ENCODE measurements at places on chromosomes 11 and 22.

GRCh38 chr22:17783312-17783711, 9.0 kb upstream of the BID start:
- no peak overlapping the region for H3K4me3 ChIP-seq
- H3K27ac ChIP-seq = no peak overlapping the region
- DNase-seq = no peak
- no peaks in the 10 kb centered on the region for H3K4me1 ChIP-seq

DNA sequence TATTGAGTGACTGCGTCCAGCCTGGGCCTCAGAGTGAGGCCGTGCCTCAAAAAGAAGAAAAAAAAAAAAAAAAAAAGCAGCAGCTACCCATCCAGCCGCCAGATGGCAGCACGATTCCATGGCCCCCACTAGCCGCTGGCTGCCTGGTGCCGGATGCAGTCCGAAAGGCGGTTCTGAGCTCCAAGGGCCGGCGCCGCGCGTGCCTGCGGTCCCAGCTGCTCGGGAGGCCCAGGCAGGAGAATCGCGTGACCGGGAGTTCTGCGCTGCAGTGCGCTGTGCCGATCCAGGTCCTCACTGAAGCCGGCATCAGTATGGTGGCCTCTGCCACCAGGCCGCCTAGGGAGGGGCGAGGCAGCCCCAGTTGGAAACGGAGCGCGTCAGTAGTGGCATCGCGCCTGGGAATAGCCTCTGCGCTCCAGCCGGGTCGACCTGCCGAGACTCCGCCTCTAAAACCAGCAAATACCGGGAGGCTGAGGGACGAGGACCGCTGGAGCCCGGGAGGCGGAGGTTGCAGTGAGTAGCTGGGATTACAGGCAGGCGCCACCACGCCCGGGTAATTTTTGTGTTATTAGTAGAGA, 19.3 kb downstream of the SCARF2 start:
- H3K4me1 ChIP-seq = no peaks in the 10 kb centered on the region
- no peaks in the 10 kb centered on the region for H3K36me3 ChIP-seq
- peak; percentile 85 for DNase-seq
- no peak overlapping the region for H3K27ac ChIP-seq

GRCh38 chr11:30861531-30861930, 275.4 kb upstream of the MPPED2 start:
- H3K4me1 ChIP-seq = no peaks in the 10 kb centered on the region
- DNase-seq = no peak
- no peak overlapping the region for H3K27ac ChIP-seq
- H3K4me3 ChIP-seq = no peak overlapping the region
- H3K27me3 ChIP-seq = no peaks in the 10 kb centered on the region

DNA sequence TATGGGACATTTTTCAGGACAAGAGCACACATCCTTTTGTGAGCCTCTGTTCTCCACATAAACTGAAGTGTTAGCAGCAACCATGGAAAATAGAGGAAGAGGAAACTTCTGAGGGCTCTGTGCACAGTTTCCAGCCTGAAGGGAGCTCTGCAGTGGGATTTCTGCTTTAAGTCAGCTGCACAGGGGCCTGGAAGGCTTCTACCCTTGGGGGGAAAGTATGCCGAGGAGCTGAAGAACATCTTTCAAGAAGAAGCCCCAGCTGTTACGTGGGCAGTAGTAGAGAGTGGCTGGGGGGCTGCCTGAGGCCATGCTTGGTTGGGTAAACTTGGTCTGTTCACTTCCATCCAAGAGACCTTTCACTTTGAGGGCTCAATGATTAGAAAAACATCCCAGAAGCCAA, 82.7 kb upstream of the EED start:
- no peaks in the 10 kb centered on the region for H3K36me3 ChIP-seq
- H3K27me3 ChIP-seq = no peaks in the 10 kb centered on the region
- H3K4me3 ChIP-seq = no peak overlapping the region

- no peak for DNase-seq
- no peaks in the 10 kb centered on the region for H3K27me3 ChIP-seq
- H3K4me3 ChIP-seq = no peak overlapping the region
- no peaks in the 10 kb centered on the region for H3K36me3 ChIP-seq
- H3K4me1 ChIP-seq = no peaks in the 10 kb centered on the region
- no peak overlapping the region for H3K27ac ChIP-seq
Measured at GRCh38 chr11:107991868-107992414, 16.8 kb upstream of the CUL5 start.

DNA sequence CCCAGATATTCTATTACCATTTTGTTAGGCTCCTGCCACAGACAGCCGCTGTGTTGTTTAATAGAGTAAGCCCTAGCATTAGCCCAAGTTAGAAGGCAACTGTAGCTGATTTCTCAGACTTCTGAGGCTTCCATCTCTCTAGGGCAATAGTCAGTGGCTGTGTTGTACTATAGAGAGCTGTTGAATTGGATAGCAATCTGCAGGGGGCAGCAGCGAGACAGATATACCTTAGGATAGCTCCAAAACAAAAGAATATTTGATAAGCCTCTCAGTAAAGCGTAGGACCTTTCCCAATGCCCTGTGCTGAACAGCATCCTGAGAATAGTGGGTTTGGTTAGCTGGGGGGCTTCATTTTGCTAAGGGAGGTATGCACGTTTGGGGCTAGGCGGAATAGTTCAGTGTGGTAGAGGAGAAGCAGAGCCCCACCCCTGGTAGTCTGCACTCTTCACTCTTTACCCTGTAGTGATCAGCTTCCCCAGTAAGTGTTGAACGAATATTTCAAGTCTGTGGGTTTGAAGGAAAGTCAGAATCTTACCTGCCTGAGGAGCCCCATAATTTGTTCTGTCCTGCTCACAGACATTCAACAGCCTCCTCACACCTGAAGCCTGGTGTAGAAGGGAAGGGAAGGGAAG, 515.1 kb downstream of the INSC start:
- no peak overlapping the region for H3K27ac ChIP-seq
- no peaks in the 10 kb centered on the region for H3K36me3 ChIP-seq
- H3K27me3 ChIP-seq = peaks cover 12% of the 10 kb centered on the region
- no peaks in the 10 kb centered on the region for H3K4me1 ChIP-seq
- peak; percentile 77 for DNase-seq

- H3K27me3 ChIP-seq = no peaks in the 10 kb centered on the region
- DNase-seq = no peak
- peaks cover 7% of the 10 kb centered on the region for H3K4me1 ChIP-seq
- no peak overlapping the region for H3K4me3 ChIP-seq
- H3K36me3 ChIP-seq = no peaks in the 10 kb centered on the region
- H3K27ac ChIP-seq = no peak overlapping the region
Measured at GRCh38 chr11:123797114-123797513, 9.0 kb downstream of the OR6M1 start.

- peaks cover 13% of the 10 kb centered on the region for H3K36me3 ChIP-seq
- no peak overlapping the region for H3K4me3 ChIP-seq
- H3K27ac ChIP-seq = no peak overlapping the region
- DNase-seq = no peak
- no peaks in the 10 kb centered on the region for H3K4me1 ChIP-seq
Measured at GRCh38 chr22:41939981-41940831, 6.7 kb downstream of the CENPM start.

DNA sequence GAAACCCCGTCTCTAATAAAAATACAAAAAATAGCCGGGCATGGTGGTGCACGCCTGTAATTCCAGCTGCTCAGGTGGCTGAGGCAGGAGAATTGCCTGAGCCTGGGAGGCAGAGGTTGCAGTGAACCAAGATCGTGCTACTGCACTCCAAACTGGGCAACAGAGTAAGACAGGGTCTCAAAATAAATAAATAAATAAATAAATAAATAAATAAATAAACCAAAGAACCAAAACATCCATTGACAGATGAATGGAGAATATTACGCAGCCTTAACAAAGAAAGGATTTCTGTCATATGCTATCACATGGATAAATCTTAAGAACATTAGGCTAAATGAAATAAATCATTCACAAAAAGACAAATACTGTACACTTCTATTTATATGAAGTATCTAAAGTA, 11.1 kb upstream of the CSTF3 start:
- H3K4me3 ChIP-seq = no peak overlapping the region
- DNase-seq = no peak
- H3K27ac ChIP-seq = no peak overlapping the region
- no peaks in the 10 kb centered on the region for H3K36me3 ChIP-seq

DNA sequence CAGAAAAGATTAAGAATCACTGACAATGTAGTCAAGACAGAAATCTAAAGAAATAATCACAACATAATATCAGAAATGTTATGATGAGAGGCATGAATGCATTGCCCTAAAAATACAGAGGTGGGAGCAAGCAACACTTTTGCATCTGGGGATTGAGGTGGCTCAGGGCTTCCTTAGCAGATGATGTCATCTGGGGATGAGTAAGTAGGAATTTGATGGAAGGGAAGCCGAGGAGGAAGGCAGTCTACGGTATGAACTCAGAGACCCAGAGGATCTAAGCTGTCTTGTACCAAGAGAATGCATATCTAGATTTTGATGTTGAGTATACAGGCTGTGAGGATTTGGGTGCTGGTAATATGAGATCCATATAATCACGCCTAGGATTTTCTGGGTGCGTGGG, 193.0 kb upstream of the SNX19 start:
- no peaks in the 10 kb centered on the region for H3K27me3 ChIP-seq
- H3K4me3 ChIP-seq = no peak overlapping the region
- H3K36me3 ChIP-seq = no peaks in the 10 kb centered on the region
- peak; percentile 65 for DNase-seq
- H3K27ac ChIP-seq = no peak overlapping the region
- no peaks in the 10 kb centered on the region for H3K4me1 ChIP-seq

DNA sequence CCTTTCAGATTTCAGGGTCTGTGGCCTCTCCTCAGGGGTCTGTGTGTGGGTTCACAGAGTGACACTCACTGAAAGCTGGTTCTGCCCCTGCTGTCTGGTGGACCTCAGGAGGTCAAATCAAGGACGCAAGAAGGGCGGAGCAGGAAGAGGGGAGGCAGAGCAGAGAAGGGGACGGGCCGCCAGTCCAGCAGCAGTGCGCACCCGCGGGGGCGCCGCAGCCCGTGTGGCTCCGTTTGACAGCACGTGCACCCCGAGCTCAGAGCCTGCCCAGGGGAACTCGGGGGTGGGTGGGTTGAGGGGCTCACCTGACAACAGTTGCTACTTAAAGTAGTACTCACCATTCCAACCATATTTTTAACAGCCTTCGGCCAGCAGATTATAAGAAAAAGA, 71.4 kb upstream of the PITPNB start:
- no peak for DNase-seq
- no peaks in the 10 kb centered on the region for H3K4me1 ChIP-seq
- no peaks in the 10 kb centered on the region for H3K27me3 ChIP-seq
- H3K36me3 ChIP-seq = no peaks in the 10 kb centered on the region
- no peak overlapping the region for H3K4me3 ChIP-seq
- no peak overlapping the region for H3K27ac ChIP-seq

- no peak overlapping the region for H3K27ac ChIP-seq
- DNase-seq = no peak
Measured at GRCh38 chr11:34343153-34343552, 14.7 kb downstream of the ABTB2 start.

- H3K36me3 ChIP-seq = no peaks in the 10 kb centered on the region
- DNase-seq = no peak
- no peak overlapping the region for H3K4me3 ChIP-seq
- no peak overlapping the region for H3K27ac ChIP-seq
- H3K27me3 ChIP-seq = no peaks in the 10 kb centered on the region
Measured at GRCh38 chr11:64119700-64120099, 46.2 kb downstream of the MACROD1 start.

DNA sequence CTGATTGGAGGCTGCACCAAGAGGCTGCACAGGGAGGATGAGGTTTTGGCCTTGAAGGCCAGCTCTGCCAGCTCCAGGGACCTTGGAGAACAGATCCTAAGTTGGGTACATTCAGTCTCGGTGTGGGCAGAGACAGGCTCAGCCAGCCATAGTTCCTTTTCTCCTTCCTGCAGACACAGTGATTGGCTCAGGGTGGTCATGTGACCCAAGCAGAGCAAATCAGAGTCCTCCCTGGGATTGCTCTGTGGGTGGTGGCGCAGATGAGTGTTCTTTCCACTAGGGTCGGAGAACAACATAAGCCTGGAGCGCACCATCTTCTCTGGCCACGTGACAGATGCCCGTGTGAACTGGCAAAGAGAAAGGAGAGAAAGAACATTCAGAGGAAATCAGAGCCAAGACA, 47.1 kb upstream of the CCND1 start:
- H3K4me1 ChIP-seq = no peaks in the 10 kb centered on the region
- H3K27ac ChIP-seq = no peak overlapping the region

DNA sequence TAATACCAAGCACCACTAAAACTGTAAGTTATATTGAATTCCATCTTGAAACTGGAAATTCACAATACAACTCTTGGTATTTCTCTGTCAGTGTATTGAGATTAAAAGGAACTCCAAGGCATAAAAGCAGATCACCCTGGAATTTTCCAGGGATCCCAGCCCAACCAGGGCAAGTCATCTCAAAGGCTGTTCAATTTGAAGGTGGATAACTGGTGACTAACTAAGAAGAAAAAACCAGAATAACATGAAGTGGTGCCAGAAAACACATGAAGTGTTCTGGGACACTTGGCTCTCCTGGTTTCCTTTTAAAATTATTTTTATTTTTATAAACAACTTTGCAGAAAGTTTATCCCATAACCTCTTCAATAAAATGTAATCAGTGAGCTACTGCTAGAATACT, 7.8 kb upstream of the BMAL1 start:
- no peak overlapping the region for H3K4me3 ChIP-seq
- peaks cover 2% of the 10 kb centered on the region for H3K27me3 ChIP-seq
- no peaks in the 10 kb centered on the region for H3K36me3 ChIP-seq
- no peaks in the 10 kb centered on the region for H3K4me1 ChIP-seq
- H3K27ac ChIP-seq = no peak overlapping the region
- DNase-seq = no peak

DNA sequence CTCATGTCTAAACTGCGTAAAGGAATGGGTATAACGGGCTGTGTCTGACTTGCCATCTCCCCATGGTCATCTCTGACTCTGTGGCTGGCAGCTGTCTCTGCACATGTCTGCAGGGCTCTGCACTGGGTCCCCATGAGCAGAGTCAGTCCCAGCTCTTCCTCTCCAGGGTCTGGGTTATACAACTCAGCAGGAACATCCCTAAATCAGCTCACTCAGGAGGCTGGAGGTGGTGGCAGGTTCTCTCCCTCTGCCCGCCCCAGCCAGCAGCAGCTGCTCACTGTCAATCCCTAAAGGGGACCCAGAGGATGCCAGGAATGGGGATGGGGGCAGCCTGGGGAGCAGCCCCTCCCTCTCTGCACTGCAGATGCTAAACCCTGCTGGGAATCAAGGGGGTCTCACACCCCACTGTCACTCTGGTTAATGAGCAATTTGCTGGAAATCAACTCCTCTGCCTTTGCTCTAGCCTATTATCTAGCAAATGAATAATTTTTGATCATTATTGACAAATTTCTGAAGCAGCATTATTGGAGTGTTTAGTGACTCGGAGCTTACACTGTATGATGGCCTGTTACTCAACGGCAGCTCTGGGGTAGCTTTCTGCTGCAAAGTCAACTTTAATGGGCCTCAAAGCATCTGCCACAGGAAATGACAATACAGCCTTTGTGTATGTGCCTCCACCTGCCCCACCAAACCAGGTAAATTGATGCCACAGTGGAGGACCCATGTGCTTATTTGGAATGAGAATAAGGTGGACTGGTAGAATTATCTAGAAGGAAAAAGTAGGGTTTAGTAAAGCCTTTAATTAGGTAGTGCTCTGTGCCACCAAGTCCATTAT, 55.7 kb upstream of the SHANK2 start:
- H3K4me3 ChIP-seq = no peak overlapping the region
- no peaks in the 10 kb centered on the region for H3K36me3 ChIP-seq
- H3K27ac ChIP-seq = no peak overlapping the region

GRCh38 chr11:45209891-45210699, 63.7 kb downstream of the PRDM11 start:
- DNase-seq = peak; percentile 71
- peaks cover 3% of the 10 kb centered on the region for H3K4me1 ChIP-seq
- no peaks in the 10 kb centered on the region for H3K36me3 ChIP-seq
- no peaks in the 10 kb centered on the region for H3K27me3 ChIP-seq
- no peak overlapping the region for H3K27ac ChIP-seq
- no peak overlapping the region for H3K4me3 ChIP-seq

GRCh38 chr11:126060757-126061171, 1.9 kb downstream of the CDON start:
- H3K4me3 ChIP-seq = no peak overlapping the region
- no peaks in the 10 kb centered on the region for H3K36me3 ChIP-seq
- H3K27ac ChIP-seq = no peak overlapping the region
- H3K27me3 ChIP-seq = no peaks in the 10 kb centered on the region
- no peak for DNase-seq

Data from mesendoderm (in vitro differentiated cells).